ENCODE measurements at places on chromosomes 3 and 15. TPM values are rescaled to one million over a fixed set of nuclear protein-coding genes. Genes with fewer than 3 reads are reported as not detected.

The ARMC8 gene
- 50.2 TPM for total RNA-seq

The KIF15 gene
- total RNA-seq: 19.0 TPM

The CDC25A gene
- total RNA-seq: 25.7 TPM

The RBPMS2 gene
- not detected for total RNA-seq

The KCNMB2 gene
- not detected for total RNA-seq

The FSD2 gene
- not detected for total RNA-seq

All from regular cardiac myocyte (primary cell).